ENCODE measurements at places on chromosomes 13 and 19.

DNA sequence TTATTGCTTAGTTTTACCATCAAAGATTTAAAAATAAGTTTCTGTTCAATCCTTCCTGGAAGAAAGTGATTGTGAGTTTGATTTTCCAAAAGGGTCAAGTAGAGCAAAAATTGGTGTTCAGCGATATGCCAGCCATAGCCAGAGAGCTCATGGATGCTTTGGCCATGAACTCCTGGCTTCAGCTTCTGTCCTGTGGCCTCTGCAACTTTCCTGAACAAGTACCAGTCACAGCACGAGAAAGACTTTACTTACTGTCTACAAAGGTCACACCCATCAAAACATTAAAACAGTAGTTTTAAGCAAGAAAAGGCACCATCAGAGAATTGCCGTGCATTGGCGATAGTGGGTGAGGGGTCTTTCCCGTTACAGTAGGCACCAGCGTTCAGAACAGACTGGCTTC lies 753.0 kb upstream of the SGCG start:
- DNase-seq: no peak

- DNase-seq: no peak
These were observed 227.0 kb upstream of the SLITRK5 start for GRCh38 chr13:87444135-87444534.

DNA sequence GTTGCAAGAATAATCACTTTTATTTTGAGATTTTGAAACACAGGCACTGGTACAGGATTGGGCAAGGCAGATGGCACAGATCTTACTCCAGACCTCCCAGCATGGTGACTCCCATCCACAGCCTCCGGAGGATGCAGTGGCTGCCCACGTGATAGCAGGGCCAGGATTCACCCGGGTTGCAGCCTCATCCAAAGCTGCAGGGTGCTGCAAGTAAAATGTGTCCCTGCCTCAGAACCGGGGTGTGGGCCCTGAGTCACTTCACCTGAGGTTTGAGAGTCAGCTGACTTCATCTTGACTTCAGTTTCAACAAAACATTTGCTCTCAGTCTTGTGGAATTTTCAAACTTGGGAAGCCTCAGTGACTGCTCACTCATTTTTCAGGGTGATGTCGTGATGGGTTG lies 201.9 kb downstream of the FGF9 start:
- DNase-seq: no peak

DNA sequence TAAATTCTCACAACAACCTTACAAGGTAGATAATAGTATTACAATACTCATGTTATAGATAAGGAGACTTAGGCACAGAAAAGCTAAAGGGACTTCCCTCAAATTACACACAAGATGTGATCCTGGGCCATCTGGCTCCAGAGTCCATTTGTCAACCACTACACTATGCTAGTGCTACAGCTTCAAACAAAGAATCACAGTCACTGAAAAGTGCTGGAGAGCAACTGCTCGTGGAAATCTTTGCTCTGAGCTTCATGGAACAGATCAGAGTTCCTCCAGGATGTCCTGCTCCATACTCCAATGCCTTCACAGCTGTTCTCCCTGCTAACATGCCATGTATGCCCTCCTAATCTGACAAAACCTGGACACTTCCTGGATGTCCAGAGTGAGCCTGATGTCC lies 271.2 kb downstream of the ENOX1 start:
- no peak for DNase-seq

- no peak for DNase-seq
These were observed 4.1 kb downstream of the ZNF296 start for GRCh38 chr19:45071969-45072790.

DNA sequence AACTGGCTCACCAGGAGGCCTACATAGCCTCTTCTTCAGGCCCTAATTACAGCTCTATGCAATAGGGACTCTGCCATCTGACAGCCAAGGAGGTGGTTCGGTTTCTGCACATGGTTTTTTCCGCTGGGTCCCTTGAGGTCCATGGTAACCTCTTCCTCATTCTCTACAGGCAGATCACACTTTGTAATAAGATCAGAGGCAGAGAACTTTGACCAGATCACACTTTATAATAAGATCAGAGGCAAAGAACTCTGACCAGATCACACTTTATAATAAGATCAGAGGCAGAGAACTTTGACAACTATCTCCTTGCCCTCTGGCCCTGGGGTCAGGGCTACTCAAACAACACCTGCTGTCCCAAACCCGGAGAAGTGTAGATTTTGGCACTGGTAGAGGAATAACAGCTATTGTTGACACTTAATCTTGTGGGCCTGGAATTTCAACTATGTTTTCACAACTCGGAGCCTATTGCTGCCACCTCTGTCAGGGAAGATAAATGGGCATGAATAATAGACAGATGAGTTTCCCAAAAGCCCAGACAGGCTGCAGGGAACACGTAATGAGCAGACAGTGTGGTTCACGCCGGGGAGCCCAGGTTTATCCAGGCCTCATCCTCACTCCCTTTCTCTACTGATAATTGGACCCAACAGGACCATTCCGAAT lies 246.1 kb downstream of the UQCRFS1 start:
- no peak for DNase-seq

DNA sequence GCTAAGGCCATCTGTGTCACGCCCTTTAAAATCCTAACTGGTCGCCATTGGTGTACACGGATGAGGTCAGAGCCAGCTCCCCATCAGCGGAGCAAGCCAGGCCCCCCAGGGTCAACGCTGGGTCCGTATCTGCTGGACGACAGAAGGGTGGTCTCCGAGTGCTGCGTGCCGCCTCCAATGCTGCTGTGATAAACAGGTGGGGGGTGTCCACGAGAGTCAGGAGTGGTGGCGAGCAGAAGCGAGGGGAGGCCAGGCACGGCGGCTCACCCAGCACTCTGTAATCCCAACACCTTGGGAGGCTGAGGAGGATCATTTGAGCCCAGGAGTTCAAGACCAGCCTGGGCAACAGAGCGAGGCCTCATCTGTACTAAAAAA lies 30.8 kb upstream of the CACTIN start:
- no peak for DNase-seq

DNA sequence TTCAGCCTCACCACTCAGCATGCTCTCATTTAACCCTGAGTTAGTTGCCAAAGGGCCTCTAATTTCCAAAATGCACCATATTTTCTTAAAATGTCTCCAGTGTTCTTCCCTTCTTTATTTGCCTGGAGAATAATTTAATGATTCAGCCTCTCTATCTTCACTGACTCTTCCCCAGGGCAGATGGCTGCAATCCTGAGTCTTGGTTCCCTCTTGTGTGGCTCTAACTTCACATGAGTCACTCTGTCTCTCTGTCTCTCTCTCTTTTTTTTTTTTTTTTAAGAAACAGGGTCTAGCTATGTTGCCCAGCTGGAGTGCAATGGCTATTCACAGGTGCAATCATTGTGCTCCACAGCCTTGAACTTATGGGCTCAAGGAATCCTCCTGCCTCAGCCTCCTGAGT lies 251.4 kb downstream of the VWA8 start:
- no peak for DNase-seq

DNA sequence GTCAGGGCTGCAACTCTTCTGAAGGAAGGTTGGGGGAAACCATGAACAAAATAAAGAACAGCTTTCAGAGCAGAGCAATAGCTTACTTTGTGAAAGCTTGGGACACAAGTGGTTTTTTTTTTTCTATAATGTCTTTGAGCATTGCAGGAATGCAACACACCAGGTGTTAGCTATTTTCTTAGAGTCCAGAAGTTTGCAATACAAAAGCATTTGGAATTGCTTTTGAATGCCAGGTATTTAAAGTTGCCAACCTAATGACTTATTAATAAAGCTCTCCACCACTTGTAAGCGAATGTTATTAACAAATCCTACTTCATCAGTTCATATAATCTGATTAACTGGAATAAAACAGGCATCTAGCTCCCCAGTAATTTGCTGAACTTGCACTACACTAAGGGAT lies 172.6 kb downstream of the NUFIP1 start:
- no peak for DNase-seq

- DNase-seq: no peak
These were observed 6.2 kb downstream of the ATP4B start for GRCh38 chr13:113651511-113652403.

- DNase-seq: no peak
These were observed 26.6 kb upstream of the ZMYM5 start for GRCh38 chr13:19890030-19890429.

GRCh38 chr13:81207231-81207630 lies 866.3 kb upstream of the SPRY2 start:
- DNase-seq: no peak

DNA sequence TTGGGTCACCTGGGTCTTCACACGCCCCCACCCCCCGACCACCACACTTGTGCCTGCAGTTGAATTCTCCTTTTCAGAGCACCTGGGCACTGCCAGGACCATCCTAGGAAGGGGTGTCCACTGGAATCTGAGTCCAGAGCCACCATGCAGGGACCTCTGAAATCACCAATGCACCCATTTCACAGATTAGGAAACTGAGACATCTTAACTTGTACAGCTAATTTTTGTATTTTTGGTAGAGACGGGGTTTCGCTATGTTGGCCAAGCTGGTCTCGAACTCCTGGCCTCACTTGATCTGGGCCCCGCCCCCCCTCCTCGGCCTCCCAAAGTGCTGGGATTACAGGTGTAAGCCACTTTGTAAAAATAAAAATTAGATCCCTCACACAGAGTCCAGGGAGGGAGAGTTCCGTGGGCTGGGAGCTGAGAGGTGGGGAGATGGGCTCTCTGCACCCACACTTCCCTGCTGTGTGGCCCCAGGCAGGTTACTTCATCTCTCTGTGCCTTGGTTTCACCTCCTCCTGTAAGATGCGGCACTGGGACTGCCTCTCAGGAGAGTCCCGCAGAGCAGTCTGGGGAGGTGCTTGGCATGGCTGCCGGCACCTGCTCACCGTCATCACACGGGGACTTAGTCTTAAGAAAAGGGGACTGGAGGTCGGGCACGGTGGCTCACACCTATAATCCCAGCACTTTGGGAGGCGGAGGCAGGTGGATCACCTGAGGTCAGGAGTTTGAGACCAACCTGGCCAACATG lies 45.9 kb upstream of the C19orf12 start:
- no peak for DNase-seq

DNA sequence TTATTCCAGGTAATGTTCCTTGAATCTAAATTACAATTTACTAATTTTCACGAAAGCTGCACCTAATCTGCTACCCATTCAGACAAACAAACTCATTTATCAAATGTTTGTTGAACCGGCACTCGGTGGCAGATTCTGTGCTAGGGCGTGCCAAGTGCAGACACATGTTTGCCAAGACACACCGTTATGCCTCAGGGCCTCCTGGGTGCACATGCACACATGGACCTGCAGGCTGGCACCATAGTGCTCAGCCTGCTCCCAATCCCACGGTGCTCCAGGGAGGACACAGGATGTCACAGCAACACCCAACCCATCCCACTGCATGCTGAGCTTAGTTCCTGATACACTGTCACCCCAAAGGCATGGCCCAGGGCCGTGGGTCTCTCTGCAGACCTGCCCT lies 7.7 kb downstream of the SCGB2B2 start:
- no peak for DNase-seq

DNA sequence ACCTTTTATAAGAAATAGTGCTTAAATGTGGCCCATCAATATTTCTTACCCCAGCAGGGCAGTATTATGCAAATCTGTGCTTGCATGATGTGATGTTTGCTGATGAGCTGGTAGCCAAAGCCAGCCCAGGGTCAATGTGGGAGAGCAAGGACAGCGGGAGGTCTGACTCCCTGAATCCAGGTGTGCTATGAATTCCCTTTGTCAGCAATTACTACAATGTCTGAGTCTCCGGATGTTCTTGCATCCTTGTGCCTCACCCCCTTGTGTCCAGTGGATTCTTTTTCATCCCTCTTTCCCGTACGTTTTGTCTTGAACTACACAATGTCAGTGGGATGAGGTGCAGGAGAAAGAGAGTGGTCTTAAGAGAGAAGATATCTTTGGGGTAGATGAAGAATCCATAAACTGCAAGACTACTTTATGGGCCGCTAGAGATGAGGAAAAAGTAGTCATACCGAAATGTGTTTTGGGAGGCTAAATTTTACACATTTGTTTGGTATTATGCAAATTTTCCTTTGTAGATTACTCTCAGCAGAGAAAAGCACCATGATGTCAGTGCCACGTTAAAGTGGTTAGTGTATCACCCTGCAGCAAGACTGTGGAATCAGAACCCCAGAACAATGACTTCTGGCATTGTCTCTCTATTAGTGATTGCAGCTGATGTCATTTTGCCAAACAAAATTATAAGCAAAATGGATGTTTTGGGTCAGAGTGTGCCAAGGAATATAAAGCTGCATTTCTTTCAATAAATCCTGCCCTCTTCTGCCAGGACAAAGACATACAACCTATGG lies 53.5 kb upstream of the TSHZ3 start:
- DNase-seq: no peak

DNA sequence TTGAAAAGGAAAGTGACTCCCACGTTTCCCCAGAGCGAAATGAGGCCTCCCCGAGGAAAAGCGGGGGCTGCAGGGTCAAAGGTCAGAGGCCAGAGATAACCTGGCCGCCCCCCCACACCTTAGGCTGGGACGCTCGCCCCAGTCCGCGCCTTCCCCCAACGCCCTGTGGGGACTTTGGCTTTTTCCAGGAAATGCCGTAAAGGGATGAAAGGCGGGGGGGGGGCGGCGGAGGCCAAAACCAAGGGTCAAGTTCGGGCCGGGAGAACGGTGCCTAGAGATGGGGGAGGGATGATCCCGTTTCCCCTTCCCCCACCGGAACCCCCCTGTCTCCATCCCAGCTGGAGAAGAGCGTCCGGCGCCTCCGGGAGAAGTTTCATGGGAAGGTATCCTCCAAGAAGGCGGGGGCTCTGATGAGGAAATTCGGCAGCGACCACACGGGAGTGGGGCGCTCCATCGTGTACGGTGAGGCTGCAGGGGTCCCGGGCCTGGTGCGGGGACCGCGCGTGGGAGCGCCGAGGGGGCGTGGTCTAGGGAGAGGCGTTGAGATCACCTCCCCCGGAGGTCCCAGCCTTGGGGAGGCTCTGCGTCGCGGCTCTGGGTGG lies 575 bp downstream of the SHFL start:
- DNase-seq: no peak

Measured in iris pigment epithelial cell (primary cell).